Activated naive CD4-positive, alpha-beta T cell treated with anti-CD3 and anti-CD28 coated beads, Interleukin-2, amount 50 U/mL, for 72 hours (primary cell): ENCODE measurements at places on chromosomes 1 and 21. TPM values are rescaled to one million over a fixed set of nuclear protein-coding genes. Genes with fewer than 3 reads are reported as not detected.

Gene SH2D2A
- total RNA-seq, result 215 TPM

DNA sequence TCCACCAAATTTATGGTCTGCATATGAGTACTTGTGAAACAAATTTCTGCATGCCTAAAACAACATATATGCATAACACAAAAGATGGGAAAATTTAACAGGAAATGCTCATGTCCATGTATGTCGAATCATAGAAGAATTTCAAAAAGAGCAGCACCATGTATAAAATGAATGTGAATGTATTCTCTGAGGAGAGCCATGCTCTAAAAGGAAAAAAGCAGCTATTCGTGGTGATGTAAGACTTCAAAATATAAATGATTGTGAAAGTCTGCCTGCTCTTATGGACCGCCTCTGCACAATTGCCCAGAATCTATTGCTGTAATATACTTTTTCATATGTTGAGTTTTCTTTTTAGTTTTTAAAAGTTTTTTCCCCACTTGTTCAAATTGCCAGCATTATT, 66.8 kb downstream of the EPB41 start:
- DNase-seq, result no peak

Gene NID1
- not detected for total RNA-seq

Gene IL19
- not detected for total RNA-seq

GRCh38 chr1:73106931-73107330, 824.6 kb upstream of the NEGR1 start:
- no peak for DNase-seq

Gene LEPR
- total RNA-seq, result 2.9 TPM

DNA sequence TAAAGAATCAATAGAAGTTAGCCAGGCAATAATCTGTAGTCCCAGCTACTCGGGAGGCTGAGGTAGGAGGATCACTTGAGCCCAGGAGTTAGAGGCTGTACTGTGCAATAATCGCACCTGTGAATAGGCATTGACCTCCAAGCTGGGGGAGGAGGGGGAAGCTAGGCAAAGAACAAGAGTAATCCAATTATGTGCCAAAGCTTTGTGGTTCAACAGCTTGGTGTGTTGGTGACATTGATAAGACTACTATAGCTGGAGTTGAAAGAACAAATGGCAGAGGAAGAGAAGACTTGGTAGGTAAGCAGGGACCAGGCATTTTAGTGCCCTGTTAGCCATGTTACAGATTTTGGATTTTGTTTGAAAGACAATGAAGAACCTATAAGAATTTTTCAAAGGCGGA, 2.1 kb upstream of the TMCO2 start:
- no peak for DNase-seq

DNA sequence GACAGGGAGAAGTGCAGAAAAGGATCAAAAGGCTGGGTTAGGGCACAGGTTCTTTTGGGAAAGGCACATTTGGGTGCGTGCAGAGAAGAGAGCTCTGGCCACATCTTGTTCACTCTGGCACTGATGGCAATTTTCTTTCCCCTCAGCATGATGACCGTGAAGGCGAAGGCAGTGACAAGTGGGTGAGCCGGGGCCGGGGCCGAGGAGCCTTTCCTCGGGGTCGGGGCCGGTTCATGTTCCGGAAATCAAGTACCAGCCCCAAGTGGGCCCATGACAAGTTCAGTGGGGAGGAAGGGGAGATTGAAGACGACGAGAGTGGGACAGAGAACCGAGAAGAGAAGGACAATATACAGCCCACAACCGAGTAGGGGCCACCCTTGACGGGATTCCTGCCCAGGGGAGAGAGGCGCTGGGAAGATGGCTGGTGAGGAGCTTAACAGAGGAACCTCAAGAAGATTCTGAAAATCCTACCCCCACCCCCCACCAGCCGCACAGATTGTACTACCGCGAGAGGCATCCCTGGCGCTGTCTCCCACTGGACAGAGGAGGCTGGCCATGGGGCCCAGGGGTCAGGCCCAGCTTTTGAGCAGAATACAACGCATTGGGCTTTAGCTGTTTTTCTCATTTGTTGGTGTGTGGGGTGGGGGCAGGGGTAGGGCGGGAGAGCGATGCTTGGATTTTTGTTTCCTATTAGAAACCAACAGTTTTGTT, 2.4 kb upstream of the SH3D21 start:
- DNase-seq, result peak; percentile 48

GRCh38 chr1:9848022-9848421, 24.3 kb upstream of the CLSTN1 start:
- no peak for DNase-seq

DNA sequence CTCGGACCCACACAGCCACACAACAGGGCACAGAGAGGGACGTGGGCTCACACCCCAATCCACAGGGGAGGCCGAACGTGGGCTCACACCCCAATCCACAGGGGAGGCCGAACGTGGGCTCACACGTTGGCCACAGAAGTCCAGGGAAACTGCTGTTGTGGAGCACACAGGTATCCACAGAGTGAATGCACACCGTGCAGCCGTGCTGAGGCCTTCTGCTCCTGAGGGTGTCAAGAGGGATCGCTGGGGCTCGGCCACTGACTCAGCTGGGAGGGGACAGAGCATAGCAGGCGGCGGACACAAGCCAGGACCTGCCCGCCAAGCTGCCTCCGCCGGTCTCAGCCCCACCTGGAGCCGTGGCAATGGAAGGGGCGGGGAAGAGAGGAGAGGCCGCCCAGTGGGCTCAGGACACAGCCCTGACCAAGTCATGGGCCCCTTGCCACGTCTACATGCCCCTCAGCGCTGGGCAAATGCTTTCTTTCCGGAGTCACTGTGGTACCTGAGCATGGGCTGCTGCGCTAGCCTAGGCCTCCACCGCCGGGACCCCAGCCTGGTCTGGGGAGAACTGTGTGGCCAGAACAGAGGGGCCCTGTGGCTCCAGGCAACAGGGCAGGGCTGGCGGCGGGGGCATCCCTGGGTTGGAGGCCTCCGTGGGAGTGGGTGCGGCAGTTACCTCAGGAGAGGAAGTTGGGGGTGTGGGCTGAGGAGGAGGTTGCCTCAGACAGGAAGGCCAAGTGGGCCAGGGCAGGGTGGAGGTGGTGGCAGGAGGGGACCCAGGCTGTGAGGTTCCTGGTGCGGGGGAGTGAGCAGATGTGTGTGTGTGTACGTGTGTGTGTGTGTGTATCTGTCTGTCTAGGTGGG, 1.2 kb downstream of the SYTL1 start:
- no peak for DNase-seq
